ENCODE measurements at places on chromosomes 6 and 20. TPM values are rescaled to one million over a fixed set of nuclear protein-coding genes. Genes with fewer than 3 reads are reported as not detected.

Gene PTGIS
- 51.1 TPM for total RNA-seq

Gene HAO1
- not detected for total RNA-seq

Gene MLN
- total RNA-seq: not detected

Gene BMP7
- total RNA-seq: 17.2 TPM

Gene ZKSCAN3
- 2.9 TPM for total RNA-seq

Gene PTCRA
- total RNA-seq: not detected

Gene NR2E1
- total RNA-seq: not detected

Gene SLC22A2
- not detected for total RNA-seq

DNA sequence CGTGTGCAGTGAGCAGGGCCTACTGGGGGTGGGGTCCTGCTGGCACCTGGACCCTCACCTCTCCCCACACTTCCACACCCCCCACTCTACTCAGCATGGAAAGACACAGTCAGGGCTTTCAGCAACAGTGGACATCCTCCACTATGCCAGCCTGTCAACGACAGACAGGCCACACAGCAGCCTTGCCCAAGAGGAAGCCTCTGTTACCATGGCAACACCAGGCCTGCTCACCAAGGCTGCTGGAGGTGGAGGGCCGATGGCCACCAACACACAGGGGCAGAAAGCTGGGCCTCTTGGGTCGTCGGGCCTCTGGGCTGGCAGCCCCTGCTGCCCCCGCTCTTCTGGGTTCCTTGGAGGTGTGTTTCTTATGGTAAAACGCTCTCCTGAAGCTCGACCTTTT lies 13.6 kb downstream of the BNIP5 start:
- no peaks in the 10 kb centered on the region for H3K36me3 ChIP-seq
- no peaks in the 10 kb centered on the region for H3K4me1 ChIP-seq
- no peak overlapping the region for H3K27ac ChIP-seq
- no peaks in the 10 kb centered on the region for H3K27me3 ChIP-seq
- no peak overlapping the region for H3K4me3 ChIP-seq

- H3K4me1 ChIP-seq: peaks cover 3% of the 10 kb centered on the region
- no peaks in the 10 kb centered on the region for H3K36me3 ChIP-seq
- H3K4me3 ChIP-seq: no peak overlapping the region
- H3K27me3 ChIP-seq: no peaks in the 10 kb centered on the region
- no peak for DNase-seq
- H3K27ac ChIP-seq: no peak overlapping the region
These were observed 24.1 kb upstream of the SALL4 start for GRCh38 chr20:51826372-51826771.

DNA sequence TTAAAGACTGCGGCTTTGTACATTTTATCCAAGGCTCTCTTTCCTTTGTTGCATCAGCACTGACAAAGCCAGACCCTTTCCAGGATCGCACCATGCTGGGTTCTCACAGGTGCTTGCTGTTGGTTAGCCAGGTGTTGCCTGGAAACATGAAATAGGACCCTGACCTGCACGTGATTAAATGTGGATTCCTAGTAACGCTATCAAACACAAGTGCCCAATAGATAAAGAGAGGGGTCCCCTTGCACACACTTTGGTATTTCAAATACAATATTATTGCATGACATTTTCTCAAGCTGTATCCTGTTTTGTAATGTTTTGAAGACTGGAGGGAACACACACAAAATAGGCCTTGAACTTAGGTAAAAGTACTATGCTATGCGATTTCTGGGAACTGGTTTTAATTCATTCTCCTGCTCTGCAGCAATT lies 73.3 kb downstream of the AKAP12 start:
- H3K27me3 ChIP-seq: no peaks in the 10 kb centered on the region
- no peak overlapping the region for H3K4me3 ChIP-seq
- no peaks in the 10 kb centered on the region for H3K4me1 ChIP-seq
- no peaks in the 10 kb centered on the region for H3K36me3 ChIP-seq

DNA sequence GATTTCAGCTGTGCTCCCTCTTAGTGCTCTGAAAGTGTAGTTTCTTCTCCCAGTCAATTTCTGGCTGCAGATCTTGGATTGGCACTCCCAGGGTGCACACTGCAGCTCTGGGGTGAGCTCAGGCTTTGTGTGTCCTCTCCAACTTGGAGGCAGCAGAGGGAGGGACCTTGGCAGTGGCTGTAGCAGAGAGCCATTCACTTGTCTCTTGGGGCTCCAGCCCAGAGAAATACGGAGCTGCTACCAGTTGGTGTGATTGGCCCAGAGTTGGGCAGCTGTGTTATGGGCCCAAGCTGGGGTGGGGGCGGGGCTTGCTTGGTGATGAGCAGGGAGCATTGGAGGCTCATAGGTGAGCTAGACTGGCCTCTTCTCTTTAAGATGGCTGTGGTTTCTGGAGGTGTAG lies 65.9 kb downstream of the KLHL32 start:
- DNase-seq: no peak
- no peak overlapping the region for H3K27ac ChIP-seq
- H3K27me3 ChIP-seq: no peaks in the 10 kb centered on the region
- no peak overlapping the region for H3K4me3 ChIP-seq

DNA sequence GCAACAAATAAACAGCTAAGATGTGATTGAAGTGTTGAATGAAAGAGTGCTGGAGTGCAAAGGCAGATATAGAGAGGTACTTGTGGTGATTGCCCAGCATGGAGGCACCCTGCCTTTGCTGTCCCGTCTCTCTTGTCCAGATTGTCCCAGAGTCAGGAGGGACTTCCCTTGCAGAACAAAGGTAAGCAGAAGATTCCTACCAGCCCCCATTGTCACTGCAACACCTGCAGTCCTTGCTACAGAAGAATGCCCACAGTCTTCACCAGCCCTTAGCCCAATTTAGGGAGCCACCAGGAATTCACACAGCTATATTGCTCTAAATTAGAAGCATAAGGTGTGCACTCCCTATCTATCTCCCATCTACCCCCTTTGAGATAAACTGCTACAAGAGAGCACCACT lies 491.8 kb downstream of the KIF16B start:
- H3K36me3 ChIP-seq: no peaks in the 10 kb centered on the region
- no peak overlapping the region for H3K27ac ChIP-seq
- no peaks in the 10 kb centered on the region for H3K27me3 ChIP-seq
- no peak for DNase-seq

GRCh38 chr6:90406142-90406794 lies 109.6 kb upstream of the BACH2 start:
- H3K36me3 ChIP-seq: no peaks in the 10 kb centered on the region
- no peak for DNase-seq
- H3K27ac ChIP-seq: no peak overlapping the region
- H3K27me3 ChIP-seq: no peaks in the 10 kb centered on the region
- H3K4me1 ChIP-seq: no peaks in the 10 kb centered on the region

GRCh38 chr6:2857580-2858337 lies 16.1 kb upstream of the SERPINB1 start:
- H3K36me3 ChIP-seq: no peaks in the 10 kb centered on the region
- no peak for DNase-seq
- no peak overlapping the region for H3K4me3 ChIP-seq
- no peaks in the 10 kb centered on the region for H3K27me3 ChIP-seq

- no peak overlapping the region for H3K27ac ChIP-seq
- DNase-seq: no peak
- H3K4me1 ChIP-seq: peaks cover 10% of the 10 kb centered on the region
- no peaks in the 10 kb centered on the region for H3K27me3 ChIP-seq
These were observed 100.9 kb downstream of the TFAP2C start for GRCh38 chr20:56730003-56730402.

- H3K27ac ChIP-seq: no peak overlapping the region
- H3K27me3 ChIP-seq: no peaks in the 10 kb centered on the region
- H3K4me3 ChIP-seq: no peak overlapping the region
- H3K4me1 ChIP-seq: no peaks in the 10 kb centered on the region
- DNase-seq: no peak
- H3K36me3 ChIP-seq: no peaks in the 10 kb centered on the region
These were observed 19.9 kb downstream of the SLC2A4RG start for GRCh38 chr20:63759377-63759901.

All from vagina (tissue), 2 donors.